Foreskin fibroblast (primary cell): ENCODE measurements at places on chromosomes 6 and 20.
A peak's percentile ranks its signal among the peaks of the same experiment; 100 is the strongest.

GRCh38 chr20:29306390-29307072 lies 1950.9 kb upstream of the DEFB115 start:
- no peak for DNase-seq

DNA sequence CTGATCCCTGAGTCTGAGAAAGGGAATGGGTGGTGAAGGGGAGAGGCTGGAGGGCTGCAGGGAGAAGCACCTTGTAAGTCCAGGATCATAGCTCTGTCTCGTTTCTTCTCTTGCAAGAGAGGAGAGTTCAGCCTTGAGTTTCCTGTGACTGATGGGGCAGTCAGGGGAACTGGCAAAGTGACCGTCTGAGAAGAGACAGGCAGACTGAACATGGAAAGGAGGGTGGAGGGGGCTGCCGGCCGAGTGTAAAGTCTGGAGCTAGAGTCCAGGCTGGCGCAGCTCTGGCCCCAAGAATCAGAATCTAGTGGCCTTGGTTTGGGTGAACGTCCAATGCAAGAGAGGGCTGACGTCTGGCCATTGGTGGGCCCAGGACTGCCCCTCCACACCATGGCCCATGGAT lies 72.5 kb downstream of the TCP11 start:
- DNase-seq: no peak

DNA sequence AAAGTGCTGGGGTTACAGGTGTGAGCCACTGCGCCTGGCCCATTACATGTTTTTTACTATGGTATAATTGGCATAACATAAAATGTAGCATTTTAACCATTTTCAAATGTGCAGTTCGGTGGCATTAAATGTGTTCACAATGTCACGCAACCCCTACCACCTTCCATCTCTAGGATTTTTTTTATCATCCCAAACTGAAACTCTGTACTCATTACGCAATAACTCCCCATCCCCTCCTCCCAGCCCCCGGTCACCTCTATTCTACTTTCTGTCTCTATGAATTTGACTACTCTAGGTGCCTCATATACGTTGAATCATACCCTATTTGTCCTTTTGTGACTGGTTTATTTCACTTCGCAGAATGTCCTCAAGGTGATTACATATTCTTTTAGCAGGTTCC lies 233.1 kb upstream of the ARID1B start:
- no peak for DNase-seq

GRCh38 chr6:75608956-75609533 lies 7.4 kb downstream of the SENP6 start:
- DNase-seq: no peak

- DNase-seq: no peak
Observed at GRCh38 chr6:163640641-163641040, 226.1 kb downstream of the QKI start.

- DNase-seq: no peak
Observed at GRCh38 chr6:148054219-148054618, 288.4 kb upstream of the SASH1 start.

GRCh38 chr20:57210054-57210910 lies 56.2 kb downstream of the BMP7 start:
- DNase-seq: no peak

GRCh38 chr6:110687326-110687725 lies 127.9 kb downstream of the CDK19 start:
- DNase-seq: no peak

- peak; percentile 96 for DNase-seq
Observed at GRCh38 chr6:108621117-108621516, 60.4 kb downstream of the FOXO3 start.

- DNase-seq: no peak
Observed at GRCh38 chr6:108868647-108869046, 20.4 kb downstream of the ARMC2 start.

GRCh38 chr20:43537921-43538877 lies 20.6 kb upstream of the SGK2 start:
- peak; percentile 82 for DNase-seq

DNA sequence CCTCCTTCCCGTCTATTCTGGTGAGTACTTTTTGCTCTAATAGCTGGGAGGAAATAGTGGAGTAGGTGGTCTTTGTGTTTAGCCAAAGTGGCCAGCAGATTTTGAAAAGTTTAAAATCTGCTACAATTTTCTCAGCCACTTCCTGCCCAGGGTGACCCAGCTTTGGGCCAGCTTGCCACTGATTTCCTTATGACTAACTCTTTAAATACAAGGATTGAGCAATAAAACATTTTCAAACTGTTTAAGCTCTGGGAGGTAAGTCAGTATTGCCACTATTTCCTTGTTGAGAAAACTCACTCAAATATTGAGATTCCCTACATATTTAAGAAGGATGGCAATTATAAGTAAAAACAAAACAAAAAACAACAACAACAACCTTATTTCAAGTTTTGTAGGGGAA lies 54.5 kb downstream of the TRMT11 start:
- DNase-seq: peak; percentile 68

- DNase-seq: peak; percentile 56
Observed at GRCh38 chr20:49245921-49246740, 26.9 kb downstream of the DDX27 start.

- DNase-seq: no peak
Observed at GRCh38 chr20:25023356-25023755, 30.8 kb upstream of the APMAP start.

GRCh38 chr20:54237116-54237943 lies 29.4 kb downstream of the PFDN4 start:
- no peak for DNase-seq

DNA sequence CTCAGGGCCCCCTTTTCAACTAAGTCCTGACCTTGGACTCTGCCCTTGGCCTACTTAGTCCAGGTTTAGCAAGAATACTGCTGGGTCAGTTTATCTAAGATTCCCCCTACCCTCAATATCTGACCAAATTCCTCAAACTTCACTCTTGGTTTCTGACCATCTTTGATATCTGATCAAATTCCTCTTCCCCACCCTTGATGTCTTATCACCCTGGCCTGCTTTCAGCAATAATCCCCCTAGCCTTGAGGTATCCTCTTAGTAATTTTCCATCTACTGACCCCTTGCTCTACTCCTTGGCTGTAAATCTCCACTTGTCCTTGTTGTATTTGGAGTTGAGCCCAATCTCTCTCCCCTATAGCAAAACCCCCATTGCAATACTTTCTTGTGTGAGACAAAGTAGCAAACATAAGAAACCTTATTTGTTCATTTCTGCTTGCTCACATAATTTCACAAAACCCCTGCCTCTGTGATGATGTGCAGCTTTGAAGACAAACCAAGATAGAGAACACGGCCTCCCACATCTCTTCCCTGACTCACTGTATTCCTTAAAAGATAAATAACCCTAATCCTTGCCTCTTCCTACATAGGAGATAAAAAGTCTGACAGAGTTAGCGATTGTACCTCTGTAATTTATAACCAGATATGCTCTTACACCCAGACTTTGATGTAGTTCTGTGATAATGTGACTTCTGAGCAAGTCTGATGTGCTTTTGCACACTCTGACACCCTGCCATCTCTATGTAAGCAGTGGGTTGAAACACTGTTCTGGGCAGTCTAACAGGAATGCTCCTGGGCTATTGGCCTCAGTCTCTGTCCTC lies 13.8 kb upstream of the IYD start:
- no peak for DNase-seq

DNA sequence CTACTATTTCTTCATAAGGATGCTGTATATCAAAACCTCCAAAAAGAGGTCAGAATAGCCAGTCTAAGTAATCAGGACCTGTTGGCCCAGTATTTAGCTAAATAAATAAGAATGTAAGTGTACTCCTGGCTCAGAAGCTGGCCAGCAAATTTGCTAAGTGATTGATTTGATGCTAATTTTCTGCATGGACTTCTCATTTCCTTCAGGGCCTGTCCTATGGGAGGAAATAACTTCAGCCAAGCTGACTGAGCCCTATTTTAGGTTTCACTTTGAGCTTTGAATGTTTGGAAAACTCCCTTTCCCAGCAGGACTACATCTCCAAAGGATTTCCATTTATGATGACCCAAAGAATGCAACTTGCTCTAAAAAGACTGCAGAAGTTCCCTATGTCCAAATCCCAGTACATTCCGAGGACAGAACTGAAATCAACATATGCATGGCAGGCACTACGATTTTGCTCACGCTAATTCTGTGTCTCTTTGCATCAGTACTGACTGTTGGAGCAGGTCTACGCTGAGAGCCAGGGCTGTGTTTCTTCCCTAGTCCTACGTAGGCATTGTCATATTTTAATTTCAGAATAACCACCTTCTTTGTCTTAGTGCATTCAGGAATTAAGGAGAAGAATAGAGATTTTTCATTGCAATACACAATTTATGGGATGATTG lies 441.4 kb upstream of the PLCB4 start:
- peak; percentile 6 for DNase-seq

DNA sequence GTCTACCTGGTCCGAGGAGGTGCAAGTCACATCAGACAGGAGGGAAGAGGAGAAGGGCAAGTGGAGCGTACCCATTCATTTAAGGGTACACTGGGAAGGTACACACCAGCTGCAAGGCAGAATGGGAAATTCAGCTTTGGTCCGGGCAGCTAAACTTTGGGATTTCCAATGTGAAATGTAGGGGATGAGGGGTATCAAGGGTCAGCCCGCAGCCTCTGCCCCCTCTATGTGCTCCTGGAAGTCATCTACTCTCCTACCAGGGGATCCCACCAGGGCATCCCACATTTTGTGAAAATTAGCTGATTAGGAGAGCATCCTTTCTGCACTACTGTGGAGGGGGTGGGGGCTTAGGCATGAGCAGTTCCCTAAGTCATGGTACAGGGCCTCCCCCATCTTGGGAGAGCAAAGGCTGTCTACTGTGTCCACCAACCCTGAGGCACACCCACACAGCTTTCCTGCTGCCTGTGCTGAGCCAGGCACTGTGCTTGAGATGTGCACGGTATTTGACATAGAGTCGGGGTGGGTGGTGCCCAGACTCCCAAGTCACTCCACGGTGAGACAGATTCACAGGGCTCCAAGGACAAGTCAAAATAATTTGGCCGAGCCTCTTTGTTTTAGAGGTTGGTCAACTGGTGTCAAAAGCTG lies 189.1 kb upstream of the SULF2 start:
- DNase-seq: no peak

GRCh38 chr6:90928051-90928450 lies 341.2 kb upstream of the MAP3K7 start:
- DNase-seq: no peak

DNA sequence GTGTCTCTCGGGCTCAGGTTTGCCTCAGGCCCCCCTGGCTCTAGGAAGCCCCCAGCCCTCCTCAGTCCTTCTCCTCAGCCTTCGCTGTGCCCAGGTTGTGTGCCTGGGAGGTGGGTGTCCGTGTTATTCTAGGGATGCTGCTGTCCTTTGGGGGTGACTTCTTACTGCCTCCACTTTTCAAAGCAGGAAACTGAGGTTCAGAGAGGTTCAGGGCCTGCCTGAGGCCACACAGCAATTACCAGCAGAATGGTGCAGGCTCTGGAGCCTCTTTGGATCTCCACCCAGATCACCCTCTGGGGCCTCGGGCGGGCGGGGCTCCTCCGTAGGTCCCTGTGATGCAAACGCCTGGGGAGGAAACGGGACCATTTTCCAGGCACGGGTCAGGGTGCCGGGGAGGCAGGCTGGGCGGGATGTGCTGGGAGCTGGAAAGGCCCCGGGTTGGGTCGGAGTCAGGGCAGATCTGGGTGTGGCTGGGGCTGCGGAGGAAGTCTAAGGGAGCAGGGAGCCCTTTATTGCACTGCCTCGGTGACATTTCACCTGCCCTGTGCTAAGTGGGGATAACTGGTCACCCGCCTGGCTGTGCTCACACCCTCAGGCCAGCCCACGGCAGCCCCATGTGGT lies 23.2 kb downstream of the GATA5 start:
- DNase-seq: no peak

DNA sequence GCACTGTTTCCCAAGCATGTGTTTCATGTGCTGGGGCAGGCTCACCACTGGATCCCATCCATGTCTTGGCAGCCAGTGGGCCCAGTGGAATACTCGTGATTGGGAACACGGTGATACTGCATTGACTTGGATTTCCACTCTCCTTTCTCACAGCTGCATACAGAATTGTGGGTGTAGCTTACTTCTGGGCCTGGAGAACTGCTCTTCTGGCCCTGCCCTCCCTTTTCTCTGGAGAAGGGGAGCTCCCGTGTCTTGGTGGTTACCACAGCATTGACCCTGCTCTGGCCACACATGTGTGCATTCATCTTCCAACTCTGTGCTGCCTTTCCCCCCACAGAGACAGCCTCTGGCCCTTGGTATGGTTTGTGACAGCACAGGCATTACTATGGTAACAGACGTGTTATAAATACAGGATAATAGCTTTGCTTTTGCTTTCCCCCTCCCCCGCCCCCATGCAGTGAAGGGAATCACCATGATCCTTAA lies 21.6 kb downstream of the SOBP start:
- no peak for DNase-seq

- DNase-seq: no peak
Observed at GRCh38 chr6:111250791-111251354, 163.6 kb downstream of the SLC16A10 start.

GRCh38 chr6:144302701-144303372 lies 17.7 kb downstream of the UTRN start:
- DNase-seq: peak; percentile 55

- DNase-seq: no peak
Observed at GRCh38 chr6:65123521-65123920, 583.5 kb downstream of the EYS start.

GRCh38 chr20:46990596-46991104 lies 96.0 kb downstream of the EYA2 start:
- no peak for DNase-seq

DNA sequence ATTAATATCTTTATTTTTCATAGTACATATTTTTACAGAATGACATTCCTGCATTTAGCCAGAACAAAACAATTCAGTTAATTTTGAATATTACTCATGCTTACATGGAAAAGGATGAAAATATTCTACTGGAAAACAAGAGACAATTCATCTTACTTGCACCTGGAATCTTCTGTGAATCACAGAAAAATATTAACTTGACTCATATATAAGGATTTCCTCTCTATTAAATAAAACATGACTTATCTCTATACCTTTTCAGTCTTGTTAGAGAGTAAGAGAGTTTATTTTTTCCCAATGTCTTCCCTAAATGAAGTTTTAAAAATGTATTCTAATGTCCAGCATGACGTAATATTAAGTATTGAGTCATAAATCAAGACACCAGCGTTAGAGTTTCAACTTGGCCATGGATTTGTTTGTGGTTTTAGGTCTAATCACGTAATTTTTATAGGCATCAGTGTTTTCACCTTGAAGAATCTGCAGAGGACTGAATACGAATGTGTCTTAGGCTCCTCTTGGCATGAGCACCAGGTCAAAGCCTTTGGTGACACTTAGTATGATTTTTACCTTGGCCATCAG lies 445.1 kb upstream of the JAG1 start:
- DNase-seq: no peak

DNA sequence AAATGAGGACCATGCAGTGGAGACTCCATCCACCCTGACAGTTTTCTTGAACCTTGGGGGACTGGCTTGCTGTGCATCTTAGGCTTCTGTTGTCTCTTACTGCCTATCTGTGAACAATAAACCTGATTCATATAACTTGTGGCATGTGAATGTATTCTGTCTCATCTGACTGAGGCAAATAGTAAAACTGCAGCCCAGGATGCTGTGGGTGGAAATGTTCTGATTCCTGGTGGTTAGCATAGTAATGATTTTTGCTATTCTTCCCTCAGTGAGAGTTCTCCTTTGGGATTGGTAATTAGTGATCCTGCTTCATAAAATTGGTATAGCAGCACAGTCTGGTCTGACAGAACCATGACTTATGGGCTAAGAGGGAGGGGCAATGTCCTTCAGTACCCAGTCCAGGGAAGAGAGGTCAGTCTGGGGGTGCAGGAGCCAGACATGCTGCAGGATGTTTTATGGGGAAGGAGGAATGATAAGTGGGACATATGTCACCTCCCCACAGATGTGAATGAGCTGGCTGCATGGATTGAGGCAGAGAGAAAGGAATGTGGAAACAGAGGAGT lies 147.1 kb downstream of the OR2B2 start:
- DNase-seq: no peak

- no peak for DNase-seq
Observed at GRCh38 chr6:88374553-88374952, 208.4 kb upstream of the CNR1 start.
